ENCODE measurements at places on chromosomes 4 and X.
A peak's percentile ranks its signal among the peaks of the same experiment; 100 is the strongest.

GRCh38 chr4:130124066-130124465, 1028.1 kb downstream of the C4orf33 start:
- DNase-seq: no peak

DNA sequence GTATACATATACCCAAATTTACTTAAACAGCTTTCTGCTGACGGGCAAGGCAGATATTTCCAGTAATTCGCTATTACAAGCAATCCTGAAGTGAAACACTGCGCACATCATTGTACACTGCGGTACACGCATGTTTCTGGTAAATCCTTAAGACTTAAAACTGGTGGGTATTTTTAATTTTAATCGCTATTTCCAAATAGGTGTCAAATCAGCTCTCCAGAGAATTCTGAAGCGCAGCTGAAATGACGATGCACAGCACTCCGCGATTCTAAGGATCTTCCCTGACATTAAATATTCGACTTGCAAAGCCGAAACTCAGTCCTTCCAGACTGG, 361 bp downstream of the TMEM128 start:
- DNase-seq: peak; percentile 12

- DNase-seq: peak; percentile 33
Observed at GRCh38 chr4:152937336-152938236, 1.5 kb downstream of the FHDC1 start.

GRCh38 chrX:100768679-100769338, 36.9 kb upstream of the SYTL4 start:
- DNase-seq: peak; percentile 83

DNA sequence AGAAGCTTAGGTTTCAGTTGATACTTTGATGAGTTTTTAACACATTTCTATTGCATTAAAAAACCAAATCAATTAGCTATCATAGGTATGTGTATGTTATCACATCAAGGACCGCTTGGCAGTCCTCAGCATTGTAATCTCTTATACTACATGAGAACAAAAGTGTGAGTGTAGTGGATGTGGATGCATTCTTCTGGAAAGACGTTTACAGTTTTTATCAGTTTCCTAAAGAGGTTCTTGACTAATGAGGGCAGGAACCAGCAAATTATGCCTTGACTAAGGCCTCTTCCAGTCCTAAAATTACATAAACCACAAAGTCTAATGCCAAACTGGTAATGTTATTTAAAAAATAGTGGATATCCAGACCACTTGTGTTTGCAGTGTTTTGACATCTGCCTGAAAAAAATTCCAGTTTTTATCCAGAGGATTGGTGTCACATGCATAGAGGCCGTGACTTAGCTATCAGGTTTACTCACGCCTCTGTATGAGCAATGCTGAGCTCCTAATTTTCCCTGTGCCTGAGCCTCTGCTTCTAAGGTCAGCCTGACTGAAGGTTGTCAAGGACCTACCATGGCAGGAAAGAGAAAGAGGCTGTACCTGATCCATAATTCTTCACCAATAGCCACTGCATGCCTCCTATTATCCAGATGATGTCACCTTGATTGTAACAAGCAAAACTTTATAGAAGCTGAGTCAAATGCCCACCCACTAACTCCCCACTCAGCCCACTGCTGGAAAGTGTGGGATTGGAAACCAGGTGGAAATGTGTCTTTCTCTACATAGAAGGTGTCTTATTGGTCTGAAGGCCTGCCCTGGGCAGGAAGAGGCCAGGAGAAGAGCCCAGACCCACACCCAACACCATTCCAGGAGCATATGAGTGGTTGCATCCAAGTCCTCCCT, 68.7 kb downstream of the ENPP6 start:
- DNase-seq: no peak

- DNase-seq: no peak
Observed at GRCh38 chr4:99853999-99854398, 37.4 kb downstream of the DAPP1 start.

- no peak for DNase-seq
Observed at GRCh38 chrX:109626637-109627036, 1.7 kb upstream of the KCNE5 start.

All from AG08395 (cell line).